ENCODE measurements at places on chromosomes 3 and 15.

- DNase-seq: no peak
Observed at GRCh38 chr15:31214864-31215489, 111.7 kb upstream of the KLF13 start.

- no peak for DNase-seq
Observed at GRCh38 chr3:133440652-133441051, 40.8 kb downstream of the BFSP2 start.

GRCh38 chr15:66080717-66081398 is 172.7 kb downstream of the MEGF11 start:
- DNase-seq: no peak

DNA sequence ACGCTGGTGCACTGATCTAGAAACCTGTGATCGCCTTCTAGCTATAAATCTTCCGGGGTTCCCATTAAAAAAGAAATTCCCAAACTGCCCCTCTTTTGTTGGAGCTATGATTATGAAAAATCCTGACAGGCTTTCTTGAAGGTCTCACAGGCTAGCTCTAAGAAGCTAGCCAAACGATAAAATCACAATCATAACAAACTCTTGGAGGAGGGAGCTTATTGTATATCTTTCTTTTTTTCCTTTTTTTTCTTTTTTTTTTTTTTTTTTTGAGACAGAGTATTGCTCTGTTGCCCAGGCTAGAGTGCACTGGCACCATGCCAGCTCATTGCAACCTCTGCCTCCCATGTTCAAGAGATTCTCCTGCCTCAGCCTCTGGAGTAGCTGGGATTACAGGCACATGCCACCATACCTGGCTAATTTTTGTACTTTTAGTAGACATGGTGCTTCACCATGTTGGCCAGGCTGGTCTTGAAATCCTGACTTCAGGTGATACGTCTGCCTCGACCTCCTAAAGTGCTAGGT is 72.0 kb downstream of the MYO1E start:
- DNase-seq: no peak

DNA sequence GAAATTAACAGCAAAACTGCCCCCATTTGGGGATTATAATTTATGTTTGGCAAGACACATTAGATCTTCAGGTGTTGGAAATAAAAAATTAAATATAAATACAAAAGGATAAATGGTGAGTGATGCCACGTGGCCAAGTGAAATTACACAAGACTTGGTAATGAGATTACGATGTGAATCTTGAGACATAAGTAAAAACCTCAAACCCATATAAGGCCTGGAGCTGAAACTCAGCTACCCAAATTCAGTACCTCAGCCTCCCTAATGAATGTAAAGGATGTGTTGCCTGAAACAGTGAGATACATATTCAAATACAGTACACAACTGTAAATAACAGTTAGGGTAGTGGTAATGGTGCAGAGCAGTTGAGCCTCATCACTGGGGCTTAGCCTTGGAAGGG is 1146.6 kb downstream of the OTOL1 start:
- DNase-seq: no peak

DNA sequence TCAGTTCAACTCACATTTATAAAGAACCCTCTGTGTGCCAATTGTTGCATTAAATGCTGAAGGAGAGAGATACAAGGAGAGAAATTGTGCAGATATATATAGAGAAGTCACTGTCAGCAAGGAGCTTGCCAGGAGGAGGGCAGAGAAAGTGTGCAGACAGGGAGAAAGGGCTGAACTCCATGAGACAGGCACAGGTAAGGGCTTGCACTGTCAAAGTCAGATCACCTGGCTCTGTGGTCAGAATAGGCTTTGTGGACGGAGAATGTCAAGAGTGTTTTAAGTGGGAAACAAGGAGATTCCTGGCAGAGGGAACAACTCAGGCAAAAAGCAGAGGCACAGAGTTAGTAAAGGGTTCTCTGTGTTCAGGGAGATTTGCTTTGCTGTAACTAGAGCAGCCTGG is 303.0 kb upstream of the TPRG1 start:
- no peak for DNase-seq

GRCh38 chr3:126348308-126348920 is 8.8 kb downstream of the KLF15 start:
- no peak for DNase-seq

GRCh38 chr3:7632305-7632704 is 771.4 kb downstream of the GRM7 start:
- no peak for DNase-seq

Measured in urinary bladder (tissue), 4 donors.